ENCODE measurements at places on chromosomes 3 and 15. TPM values are rescaled to one million over a fixed set of nuclear protein-coding genes. Genes with fewer than 3 reads are reported as not detected.

DNA sequence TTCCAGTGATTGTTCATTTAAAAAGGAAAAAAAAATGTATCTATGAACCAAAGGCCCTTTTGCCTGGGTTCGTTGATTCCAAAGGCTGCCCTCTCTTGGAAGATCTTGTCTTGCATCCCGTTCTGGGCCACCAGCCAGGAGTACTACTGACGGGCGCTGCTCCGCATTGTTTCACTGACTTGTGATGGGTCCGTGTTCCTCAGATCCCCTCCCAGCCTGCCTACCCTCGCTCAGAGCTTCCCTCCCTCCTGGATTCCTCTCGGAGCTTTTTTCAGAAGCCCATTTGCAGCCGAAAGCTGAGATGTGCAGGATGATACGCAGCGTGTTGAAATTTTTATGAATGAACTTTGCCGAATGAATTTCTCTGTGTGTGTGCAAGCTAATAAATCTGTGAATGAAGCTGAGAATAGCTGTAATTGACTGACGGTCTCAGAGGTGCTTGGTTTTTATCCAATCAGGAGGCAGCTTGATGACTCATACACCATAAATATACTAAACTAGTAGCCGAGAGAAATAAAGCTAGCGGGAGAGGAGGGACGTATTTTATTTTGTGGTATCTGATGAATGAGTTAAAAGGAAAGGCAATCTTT is at the start of gene SHC4:
Gene SHC4 (minus strand): TSS at position 396 of the 590 bp plus-strand sequence. CDS start 904 bp downstream, outside the sequence.
- DNase-seq: peak; percentile 78
- peaks cover 36% of the 10 kb centered on the region for H3K4me1 ChIP-seq
- H3K4me3 ChIP-seq: peak within 1 kb of the TSS; percentile 55
- peaks cover 23% of the 10 kb centered on the region for H3K27me3 ChIP-seq
- no peaks in the 10 kb centered on the region for H3K36me3 ChIP-seq

DNA sequence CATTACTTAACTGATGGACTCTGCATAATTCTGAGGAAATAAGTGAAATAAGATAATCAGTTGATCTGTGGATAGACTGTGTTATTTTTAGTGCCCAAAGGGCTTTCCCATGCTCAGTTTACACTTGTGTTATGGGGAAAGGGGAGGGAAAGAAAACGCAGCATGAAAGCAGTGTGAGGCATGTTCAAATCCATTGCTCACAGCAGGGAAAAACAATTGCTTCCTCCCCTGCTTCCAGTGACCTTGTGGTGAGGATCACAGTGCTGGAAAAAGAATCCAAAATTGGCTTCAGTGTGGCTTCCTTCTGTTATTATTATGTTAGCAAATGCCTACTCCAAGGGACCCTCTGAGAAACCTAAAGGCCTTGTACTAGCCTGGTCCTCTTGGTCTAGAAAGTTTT is 285.1 kb upstream of the CDIN1 start:
- H3K4me1 ChIP-seq: no peaks in the 10 kb centered on the region
- no peak overlapping the region for H3K4me3 ChIP-seq
- no peak for DNase-seq
- no peaks in the 10 kb centered on the region for H3K36me3 ChIP-seq

DNA sequence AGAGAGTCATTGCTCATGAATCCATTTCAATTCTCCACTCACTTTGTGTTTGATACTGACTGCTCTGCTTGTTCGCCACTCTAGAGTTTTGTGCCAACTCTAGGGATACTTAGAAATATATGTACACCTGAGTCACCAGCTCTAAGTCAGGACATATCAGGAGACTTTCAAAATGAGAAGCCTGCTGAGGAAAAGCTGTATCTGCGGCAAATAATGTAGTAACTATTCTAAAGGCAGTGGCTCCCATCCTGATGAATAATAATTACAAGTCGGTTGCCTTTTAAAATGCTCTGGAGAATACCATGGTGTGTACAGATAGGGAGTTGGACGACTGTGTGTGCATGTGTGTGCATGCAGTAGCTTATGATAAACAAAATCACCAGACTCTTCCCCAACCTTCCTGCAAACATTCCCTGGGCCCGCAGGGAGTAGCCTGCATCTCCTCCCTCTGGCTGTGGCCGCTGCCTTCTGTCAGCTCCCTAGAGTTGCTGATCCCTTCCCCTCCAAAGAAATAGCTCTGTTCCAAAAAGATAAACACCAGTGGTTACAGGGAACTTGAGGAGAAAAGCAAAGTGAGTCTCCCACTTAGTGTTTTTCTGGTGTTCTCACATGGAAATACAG is 346.3 kb upstream of the UMPS start:
- no peak for DNase-seq
- H3K4me1 ChIP-seq: no peaks in the 10 kb centered on the region
- H3K27me3 ChIP-seq: peaks cover 7% of the 10 kb centered on the region
- no peak overlapping the region for H3K27ac ChIP-seq
- H3K36me3 ChIP-seq: no peaks in the 10 kb centered on the region

GRCh38 chr15:32967521-32967920 is 227.0 kb downstream of the FMN1 start:
- no peak overlapping the region for H3K27ac ChIP-seq
- no peaks in the 10 kb centered on the region for H3K4me1 ChIP-seq
- DNase-seq: no peak
- no peak overlapping the region for H3K4me3 ChIP-seq
- no peaks in the 10 kb centered on the region for H3K36me3 ChIP-seq
- no peaks in the 10 kb centered on the region for H3K27me3 ChIP-seq

GRCh38 chr3:72492240-72492639 is 356.0 kb downstream of the SHQ1 start:
- H3K4me1 ChIP-seq: no peaks in the 10 kb centered on the region
- DNase-seq: no peak
- no peak overlapping the region for H3K27ac ChIP-seq
- no peak overlapping the region for H3K4me3 ChIP-seq

- H3K36me3 ChIP-seq: peaks cover 17% of the 10 kb centered on the region
- peaks cover 46% of the 10 kb centered on the region for H3K4me1 ChIP-seq
- H3K27ac ChIP-seq: no peak overlapping the region
- H3K27me3 ChIP-seq: no peaks in the 10 kb centered on the region
- DNase-seq: no peak
Measured at GRCh38 chr3:32405155-32405554, 13.5 kb downstream of the CMTM7 start.

DNA sequence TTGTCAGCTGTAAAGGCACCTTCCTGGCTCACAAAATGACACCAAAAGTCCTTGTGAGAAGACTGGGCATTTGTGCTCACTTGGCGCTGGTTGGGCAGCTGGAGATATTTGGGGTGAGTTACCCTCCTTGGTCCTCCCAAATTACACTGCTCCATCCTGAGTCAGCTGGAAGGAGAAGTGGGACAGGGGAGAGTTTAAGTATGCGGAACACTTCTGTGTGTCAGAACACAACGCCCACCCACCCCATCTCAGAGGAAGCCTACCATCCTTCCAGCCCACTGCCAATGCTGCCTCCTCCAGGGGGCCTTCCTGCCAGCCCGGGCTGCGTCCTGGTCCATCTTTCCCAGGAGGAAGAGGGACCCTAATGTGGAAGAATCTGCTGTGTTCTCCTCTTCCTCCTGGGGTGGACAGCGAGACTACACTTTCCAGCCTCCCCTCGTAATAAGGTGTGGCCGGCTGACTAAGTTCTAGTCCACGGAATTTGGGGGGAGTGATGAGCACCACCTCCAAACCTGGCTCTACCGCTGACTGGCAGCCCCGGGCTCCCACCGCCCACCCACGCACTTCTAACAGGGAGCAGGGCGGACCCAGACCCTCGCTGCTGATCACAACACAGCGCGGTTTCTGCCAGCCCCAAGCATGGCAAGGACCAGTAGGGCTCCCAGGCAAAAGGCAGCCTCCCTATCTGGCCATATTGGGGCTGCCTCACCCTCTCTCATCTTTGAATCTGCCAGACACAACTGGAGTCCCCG is 265.0 kb downstream of the XXYLT1 start:
- no peaks in the 10 kb centered on the region for H3K4me1 ChIP-seq
- H3K4me3 ChIP-seq: no peak overlapping the region
- no peak overlapping the region for H3K27ac ChIP-seq

DNA sequence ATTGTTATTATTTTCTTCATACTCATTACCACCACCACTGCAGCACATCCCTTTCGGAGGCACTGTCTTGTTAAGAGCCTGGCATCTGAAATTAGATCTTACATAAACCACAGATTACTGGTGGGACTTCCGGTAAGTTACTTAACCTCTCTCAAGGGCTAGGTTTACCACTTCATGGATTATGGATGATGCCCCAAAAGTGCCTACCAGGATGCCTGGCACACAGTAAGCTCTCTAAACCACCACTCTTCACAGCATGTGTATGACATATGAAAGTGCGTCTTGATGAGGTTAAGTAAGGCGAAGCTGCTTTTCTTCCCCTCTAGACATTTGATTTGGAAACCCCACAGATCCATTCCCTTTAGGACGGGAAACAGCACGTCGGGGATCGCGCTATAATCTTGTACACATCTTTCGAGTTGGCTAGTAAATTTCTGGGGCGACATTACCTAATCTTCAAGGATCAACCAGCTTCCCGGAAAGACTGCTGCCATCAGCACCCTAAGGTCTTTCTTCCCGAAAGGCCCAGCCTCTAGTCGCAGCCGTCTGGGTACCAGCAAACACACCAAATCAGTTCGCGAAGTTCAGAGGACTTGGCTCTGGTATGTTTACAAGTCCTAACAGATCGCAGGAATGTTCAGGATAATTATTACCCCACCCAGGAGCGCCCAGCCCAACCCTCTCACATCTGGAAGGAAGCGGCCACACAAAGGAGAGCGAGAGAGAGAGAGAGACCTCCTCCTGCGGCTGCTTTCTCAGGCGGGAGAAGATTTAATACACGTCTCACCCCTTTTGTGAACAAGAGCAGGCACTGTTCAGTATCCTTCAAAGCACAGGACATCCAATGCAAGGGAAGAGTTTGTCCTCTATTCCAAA is 155.1 kb upstream of the FRMD4B start:
- no peak for DNase-seq
- no peak overlapping the region for H3K4me3 ChIP-seq
- no peak overlapping the region for H3K27ac ChIP-seq
- H3K27me3 ChIP-seq: peaks cover 3% of the 10 kb centered on the region
- no peaks in the 10 kb centered on the region for H3K4me1 ChIP-seq
- H3K36me3 ChIP-seq: no peaks in the 10 kb centered on the region

Gene CPEB1
- not detected for total RNA-seq

DNA sequence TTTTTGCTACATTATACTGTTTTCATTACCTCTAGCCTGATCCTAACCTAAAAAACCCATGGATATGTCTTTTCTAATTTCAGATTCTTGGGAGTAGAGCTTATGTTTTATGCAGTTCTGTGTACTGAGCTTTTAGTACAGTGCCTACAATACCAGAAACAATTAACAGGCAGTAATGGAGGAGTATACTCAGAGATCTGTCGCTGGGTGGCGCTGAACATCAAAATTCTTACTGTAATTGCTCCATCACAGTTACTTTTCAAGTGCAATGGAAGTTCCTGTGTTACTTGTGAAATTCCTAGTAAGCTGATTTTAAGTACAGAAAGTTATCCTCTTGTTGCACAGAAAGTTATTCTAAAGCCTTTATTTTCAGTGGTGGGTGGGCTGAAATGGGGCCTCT is 66.9 kb downstream of the RNF13 start:
- DNase-seq: peak; percentile 0
- H3K27ac ChIP-seq: no peak overlapping the region
- no peaks in the 10 kb centered on the region for H3K27me3 ChIP-seq
- peaks cover 4% of the 10 kb centered on the region for H3K36me3 ChIP-seq
- no peak overlapping the region for H3K4me3 ChIP-seq
- no peaks in the 10 kb centered on the region for H3K4me1 ChIP-seq

- H3K27me3 ChIP-seq: no peaks in the 10 kb centered on the region
- no peak for DNase-seq
- H3K4me1 ChIP-seq: no peaks in the 10 kb centered on the region
- H3K4me3 ChIP-seq: no peak overlapping the region
- no peaks in the 10 kb centered on the region for H3K36me3 ChIP-seq
- no peak overlapping the region for H3K27ac ChIP-seq
Measured at GRCh38 chr3:44409640-44410410, 67.6 kb downstream of the ZNF445 start.

DNA sequence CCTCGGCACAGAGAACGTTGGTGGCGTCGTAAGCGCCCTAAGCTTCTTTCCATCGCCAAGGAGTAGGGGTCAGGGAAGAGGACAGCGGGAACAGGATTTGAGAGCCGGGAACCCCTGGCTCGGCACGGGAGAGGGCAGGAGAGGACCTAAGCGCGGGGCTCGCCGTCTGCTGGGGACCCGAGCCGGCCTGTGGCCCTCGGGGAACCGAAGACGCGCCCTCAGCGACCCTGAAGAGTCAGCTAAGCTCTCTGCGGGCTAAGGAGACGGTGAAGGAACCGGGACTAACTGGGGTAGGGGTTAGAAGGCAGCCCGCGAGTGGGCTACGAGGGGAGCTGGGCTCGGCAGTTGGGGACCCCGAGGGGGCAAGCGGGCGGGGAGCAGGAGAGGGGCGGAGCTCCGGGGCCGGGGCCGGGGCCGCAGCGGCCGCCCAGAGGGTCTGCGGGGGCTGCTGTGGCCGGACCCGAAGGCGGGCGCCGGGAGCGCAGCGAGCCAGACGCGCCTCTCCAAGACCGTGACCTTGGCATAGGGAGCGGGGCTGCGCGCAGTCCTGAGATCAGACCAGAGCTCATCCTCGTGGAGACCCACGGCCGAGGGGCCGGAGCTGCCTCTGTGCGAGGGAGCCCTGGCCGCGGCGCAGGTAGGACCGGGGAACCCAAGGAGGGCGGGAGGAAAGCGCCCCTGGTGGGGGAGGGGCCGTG is 574 bp downstream of the CASR start:
- no peaks in the 10 kb centered on the region for H3K36me3 ChIP-seq
- H3K4me3 ChIP-seq: no peak overlapping the region
- H3K4me1 ChIP-seq: no peaks in the 10 kb centered on the region
- no peak for DNase-seq

DNA sequence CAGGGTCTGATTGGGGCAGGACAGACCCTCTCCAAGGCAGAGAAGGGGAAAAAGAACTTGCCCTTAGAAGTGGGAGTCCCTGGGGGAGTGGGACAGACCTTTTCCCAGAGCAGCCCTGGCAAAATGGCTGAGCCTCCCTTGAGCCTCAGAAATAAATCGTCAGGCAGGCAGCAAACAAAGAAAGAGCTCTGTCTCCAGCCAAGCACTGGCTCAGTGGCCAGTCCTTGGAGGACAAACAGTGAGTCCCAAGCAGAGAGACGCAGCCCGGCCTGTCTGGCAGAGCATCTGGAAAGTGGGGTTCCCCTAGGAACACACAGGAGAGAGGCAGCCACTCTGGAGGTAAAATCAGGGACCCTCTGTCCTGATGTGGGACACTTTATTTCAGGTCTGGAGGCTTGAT is 1.8 kb downstream of the SLC6A1 start:
- no peak overlapping the region for H3K4me3 ChIP-seq
- no peaks in the 10 kb centered on the region for H3K4me1 ChIP-seq
- H3K36me3 ChIP-seq: no peaks in the 10 kb centered on the region
- no peak for DNase-seq

Measured in CD4-positive, CD25-positive, alpha-beta regulatory T cell (primary cell).